ENCODE measurements at places on chromosomes 4 and X. TPM values are rescaled to one million over a fixed set of nuclear protein-coding genes. Genes with fewer than 3 reads are reported as not detected.

- no peak overlapping the region for H3K27ac ChIP-seq
- H3K36me3 ChIP-seq: no peaks in the 10 kb centered on the region
- H3K4me3 ChIP-seq: no peak overlapping the region
- DNase-seq: no peak
- no peaks in the 10 kb centered on the region for H3K27me3 ChIP-seq
Measured at GRCh38 chrX:115913575-115913974, 257.0 kb upstream of the AGTR2 start.

DNA sequence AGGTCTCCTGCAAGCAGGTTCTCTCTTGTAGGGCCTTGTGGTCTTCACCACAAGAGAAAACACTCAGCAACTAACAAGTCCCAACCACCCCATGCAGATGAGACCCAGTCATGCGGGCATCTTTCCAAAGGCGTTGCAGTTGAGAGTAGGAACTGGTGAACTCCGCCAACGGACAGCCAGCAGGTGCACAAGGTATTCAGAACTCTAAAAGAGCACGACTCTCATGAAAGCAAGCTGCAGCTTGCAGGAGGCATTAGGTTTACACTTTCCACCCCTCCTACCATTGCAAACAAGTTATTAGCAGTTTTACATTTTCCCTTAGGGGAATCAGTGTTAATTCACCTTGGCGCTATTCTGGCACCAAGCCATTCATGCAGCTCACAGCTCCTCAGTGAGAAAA lies 173.4 kb upstream of the KIT start:
- H3K27me3 ChIP-seq: no peaks in the 10 kb centered on the region
- H3K36me3 ChIP-seq: no peaks in the 10 kb centered on the region
- no peaks in the 10 kb centered on the region for H3K4me1 ChIP-seq
- no peak overlapping the region for H3K4me3 ChIP-seq
- H3K27ac ChIP-seq: no peak overlapping the region

GRCh38 chr4:145663194-145663593 lies 16.8 kb upstream of the C4orf51 start:
- no peak overlapping the region for H3K4me3 ChIP-seq
- no peak overlapping the region for H3K27ac ChIP-seq
- H3K36me3 ChIP-seq: peaks cover 34% of the 10 kb centered on the region
- H3K27me3 ChIP-seq: no peaks in the 10 kb centered on the region

DNA sequence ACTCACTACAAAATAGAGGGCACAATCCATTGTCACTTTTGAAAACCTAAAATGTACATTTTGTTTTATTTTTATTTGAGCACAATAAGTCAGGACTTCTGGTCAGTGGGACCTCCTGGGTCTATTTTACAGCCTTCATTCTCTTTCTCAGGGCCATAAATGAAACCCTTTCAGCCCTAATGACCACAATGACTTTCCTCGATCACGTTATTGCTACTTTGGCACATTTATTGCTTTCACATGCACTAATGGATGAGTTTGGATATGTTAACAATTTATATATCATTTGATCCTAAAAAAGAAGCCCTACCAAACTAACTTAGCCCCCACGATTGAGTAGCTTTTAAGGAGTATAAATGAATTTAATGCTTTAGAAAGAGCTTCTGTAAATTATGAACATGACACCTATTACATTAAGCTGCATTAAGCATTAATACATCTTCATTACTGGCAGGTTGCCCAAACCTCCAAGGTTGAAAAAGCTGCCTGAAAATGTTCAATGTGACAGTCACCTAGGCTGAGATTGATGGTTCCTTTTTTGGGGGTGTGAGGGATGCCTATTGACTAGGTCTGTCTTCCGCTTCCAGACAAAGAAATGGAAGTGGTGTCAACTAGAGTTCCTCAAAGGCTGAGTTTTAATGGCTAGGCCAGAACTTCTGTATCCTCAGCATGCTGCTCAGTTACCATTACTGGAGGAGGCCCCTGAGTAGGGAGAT lies 296.4 kb downstream of the GPAT3 start:
- no peaks in the 10 kb centered on the region for H3K36me3 ChIP-seq
- H3K27me3 ChIP-seq: no peaks in the 10 kb centered on the region
- H3K4me1 ChIP-seq: no peaks in the 10 kb centered on the region
- no peak overlapping the region for H3K27ac ChIP-seq
- no peak overlapping the region for H3K4me3 ChIP-seq

DNA sequence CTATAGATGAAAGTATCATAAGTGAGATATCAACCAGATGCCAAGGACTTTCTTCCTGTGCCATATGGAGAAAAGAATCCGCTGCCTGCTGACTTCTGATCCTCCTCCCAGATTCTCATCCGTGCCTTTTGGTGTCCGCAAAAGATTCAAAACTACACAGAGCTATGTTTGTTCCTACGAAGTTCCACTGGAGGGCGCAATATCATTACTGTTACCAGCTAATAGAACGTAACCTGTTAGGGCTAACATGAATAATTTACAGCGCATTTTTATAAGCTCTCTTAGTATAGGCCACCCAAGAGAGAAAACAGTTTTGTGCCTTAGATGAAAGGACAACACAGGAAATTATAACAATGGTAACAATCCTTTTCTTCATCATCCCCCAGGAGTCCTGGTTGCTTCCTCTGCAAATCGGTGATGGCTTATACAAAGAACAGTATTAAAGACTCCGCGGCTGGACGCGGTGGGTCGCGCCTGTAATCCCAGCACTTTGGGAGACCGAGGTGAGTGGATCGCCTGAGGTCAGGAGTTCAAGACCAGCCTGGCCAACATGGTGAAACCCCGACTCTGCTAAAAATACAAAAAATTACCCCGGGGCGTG lies 22.8 kb upstream of the CENPVL3 start:
- peaks cover 4% of the 10 kb centered on the region for H3K27me3 ChIP-seq
- no peaks in the 10 kb centered on the region for H3K36me3 ChIP-seq
- no peak overlapping the region for H3K4me3 ChIP-seq
- H3K27ac ChIP-seq: no peak overlapping the region

GRCh38 chr4:38548256-38548655 lies 115.7 kb upstream of the KLF3 start:
- no peak overlapping the region for H3K4me3 ChIP-seq
- H3K4me1 ChIP-seq: no peaks in the 10 kb centered on the region
- H3K36me3 ChIP-seq: peaks cover 2% of the 10 kb centered on the region
- H3K27ac ChIP-seq: no peak overlapping the region

GRCh38 chr4:41750626-41751448 lies 2.3 kb upstream of the PHOX2B start:
- no peak for DNase-seq
- peaks cover 7% of the 10 kb centered on the region for H3K36me3 ChIP-seq
- no peak overlapping the region for H3K27ac ChIP-seq
- H3K4me3 ChIP-seq: no peak overlapping the region

GRCh38 chr4:143514169-143514495 lies 630 bp downstream of the SMARCA5 start:
- DNase-seq: no peak
- H3K27ac ChIP-seq: peak overlapping the region; percentile 96
- H3K4me3 ChIP-seq: peak overlapping the region; percentile 98
- peaks cover 31% of the 10 kb centered on the region for H3K36me3 ChIP-seq
- peaks cover 30% of the 10 kb centered on the region for H3K4me1 ChIP-seq

DNA sequence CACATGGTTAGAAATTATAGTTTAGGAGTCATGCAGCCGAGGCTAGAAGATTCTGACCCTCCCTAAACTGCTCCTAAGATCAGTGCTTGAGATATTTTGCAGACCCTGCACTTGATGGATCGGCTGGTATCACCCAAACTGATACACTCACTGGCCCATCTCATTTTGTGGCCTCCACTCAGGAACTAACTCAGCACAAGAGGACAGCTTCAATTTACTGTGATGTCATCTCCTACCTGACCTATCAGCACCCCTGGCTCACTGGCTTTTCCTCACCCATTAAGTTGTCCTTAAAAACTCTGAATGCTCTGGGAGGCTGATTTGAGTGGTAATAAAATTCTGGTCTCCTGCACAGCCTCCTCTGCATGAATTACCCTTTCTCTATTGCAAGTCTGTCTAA lies 450.9 kb downstream of the PCDH10 start:
- H3K27ac ChIP-seq: no peak overlapping the region
- DNase-seq: no peak
- no peaks in the 10 kb centered on the region for H3K27me3 ChIP-seq
- no peaks in the 10 kb centered on the region for H3K36me3 ChIP-seq
- H3K4me3 ChIP-seq: no peak overlapping the region
- H3K4me1 ChIP-seq: no peaks in the 10 kb centered on the region

DNA sequence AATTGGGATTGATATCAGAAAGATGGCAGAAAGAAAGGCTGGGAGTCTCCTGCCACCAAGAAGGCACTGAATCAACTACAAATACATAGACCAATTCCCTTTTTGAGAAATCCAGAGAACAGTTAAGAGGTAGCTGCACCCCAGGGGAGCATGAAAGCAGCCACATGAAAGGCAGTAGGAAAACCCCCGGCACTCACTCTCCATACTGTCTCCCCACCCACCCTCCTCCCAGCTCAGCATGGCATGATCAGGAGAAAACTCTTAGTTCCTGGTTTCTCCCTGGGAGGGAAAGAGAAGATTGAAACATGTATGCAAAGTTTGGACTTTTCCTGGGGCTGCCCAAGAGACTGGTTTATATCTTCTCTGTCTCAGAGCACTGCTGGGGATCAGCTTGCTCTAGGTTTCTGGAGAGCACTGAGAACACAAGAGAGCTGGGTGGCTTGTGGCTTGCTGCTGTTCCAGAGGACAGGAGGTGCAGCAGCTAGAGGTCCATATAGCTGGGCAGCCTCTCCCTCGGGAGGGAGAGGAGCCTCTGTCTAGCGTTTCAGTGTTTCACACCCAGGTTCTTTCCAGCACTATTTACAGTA lies 305.7 kb downstream of the PDGFC start:
- H3K4me1 ChIP-seq: no peaks in the 10 kb centered on the region
- H3K27ac ChIP-seq: no peak overlapping the region
- DNase-seq: no peak
- no peak overlapping the region for H3K4me3 ChIP-seq

- H3K4me3 ChIP-seq: no peak overlapping the region
- no peaks in the 10 kb centered on the region for H3K4me1 ChIP-seq
- DNase-seq: no peak
- H3K27me3 ChIP-seq: peaks cover 16% of the 10 kb centered on the region
- no peak overlapping the region for H3K27ac ChIP-seq
Measured at GRCh38 chrX:153684467-153685155, 3.1 kb upstream of the SLC6A8 start.

The AREG gene
- 0.19 TPM for total RNA-seq

The SGMS2 gene
- not detected for total RNA-seq

The GPR50 gene
- total RNA-seq: not detected
